Fibroblast of skin of left biceps (primary cell): ENCODE measurements at places on chromosomes 5 and 9.

DNA sequence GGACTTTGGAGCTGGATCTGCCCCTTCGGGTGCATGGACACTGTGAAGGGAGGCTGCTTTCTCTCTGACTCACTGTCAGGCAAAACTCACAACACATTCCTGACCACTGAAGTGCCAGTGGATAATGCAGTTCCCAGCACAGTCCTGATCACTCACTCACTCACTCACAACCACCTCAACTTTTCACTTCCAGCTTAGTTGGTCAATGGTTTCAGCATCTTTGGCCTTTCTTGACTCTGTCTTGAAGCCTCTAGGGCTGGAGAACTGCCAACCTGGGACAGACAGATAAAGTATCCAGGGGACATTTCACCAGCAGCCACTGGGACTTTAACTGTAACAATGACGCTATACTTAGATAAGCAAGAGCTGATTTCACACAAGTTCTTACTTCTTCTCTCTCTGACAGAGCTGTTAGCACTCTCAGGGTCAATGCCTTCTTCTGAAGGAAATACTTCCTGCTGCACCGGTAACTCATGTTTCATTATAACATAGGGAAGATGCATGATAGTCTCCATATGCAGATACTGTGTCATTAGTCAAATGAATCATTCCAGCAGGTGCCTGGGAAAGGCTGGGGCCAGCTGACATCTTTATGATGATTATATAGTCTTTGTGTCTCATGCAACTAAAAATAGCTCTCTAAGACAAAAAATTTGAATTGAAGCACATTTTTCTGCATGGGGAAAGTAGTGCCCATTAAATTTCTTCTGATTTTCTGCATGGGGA, 499.0 kb downstream of the SEMA5A start:
- no peak for DNase-seq

DNA sequence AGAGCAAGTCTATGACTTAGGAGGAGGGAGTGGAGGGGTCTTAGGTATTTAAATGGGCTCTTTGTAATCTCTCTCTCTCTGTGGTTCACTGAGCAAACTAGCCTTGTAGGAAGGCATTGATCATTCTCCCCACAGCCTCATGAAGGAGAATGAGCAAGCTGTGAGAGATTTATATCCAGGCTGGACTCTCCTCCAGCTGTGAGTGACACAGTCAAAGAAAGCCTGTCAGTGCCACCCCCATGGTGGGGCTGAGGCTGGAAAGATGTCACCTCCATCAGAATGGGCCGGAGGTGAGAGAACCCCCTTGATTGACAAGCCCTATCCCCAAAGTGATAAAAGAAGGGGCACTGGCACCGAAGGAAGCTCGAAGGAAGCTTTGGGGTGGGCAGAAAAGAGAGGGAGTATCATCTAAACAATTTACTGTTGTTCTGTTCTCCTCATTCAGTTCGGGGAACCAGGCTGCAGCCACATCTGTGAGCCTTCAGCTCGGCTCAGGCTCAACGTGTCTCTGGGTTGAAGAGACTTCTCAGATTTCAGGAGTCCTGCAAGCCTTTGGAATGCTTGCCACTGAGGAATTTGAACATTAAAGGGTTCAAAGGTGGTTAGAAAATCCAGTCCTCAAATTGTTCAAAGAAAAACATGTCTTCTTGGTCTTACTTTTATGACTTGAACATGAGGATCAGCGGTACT, 538.2 kb upstream of the ZNF462 start:
- DNase-seq, result no peak

DNA sequence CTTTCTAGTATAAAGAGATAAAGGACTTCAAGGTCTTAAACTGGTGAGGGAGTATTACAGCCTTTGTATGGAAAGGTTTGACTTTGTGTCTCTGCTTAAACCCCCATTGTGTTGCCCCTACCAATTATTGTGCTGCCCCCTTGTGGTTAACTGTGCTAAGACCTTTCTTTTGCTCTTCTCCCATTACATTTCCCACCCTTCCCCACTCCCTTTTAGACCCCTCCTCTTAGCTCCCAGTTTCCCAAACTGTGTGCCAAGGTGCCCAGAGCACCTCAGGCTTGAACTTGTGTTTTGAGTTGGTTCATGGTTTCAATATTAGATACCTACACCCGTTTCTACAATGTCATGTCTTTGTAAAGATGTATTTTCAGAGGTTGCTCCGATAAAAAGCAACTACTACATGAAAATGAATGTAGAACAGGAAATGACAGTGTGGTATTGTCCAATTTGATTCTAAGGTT, 2.9 kb downstream of the JAK2 start:
- peak; percentile 22 for DNase-seq

DNA sequence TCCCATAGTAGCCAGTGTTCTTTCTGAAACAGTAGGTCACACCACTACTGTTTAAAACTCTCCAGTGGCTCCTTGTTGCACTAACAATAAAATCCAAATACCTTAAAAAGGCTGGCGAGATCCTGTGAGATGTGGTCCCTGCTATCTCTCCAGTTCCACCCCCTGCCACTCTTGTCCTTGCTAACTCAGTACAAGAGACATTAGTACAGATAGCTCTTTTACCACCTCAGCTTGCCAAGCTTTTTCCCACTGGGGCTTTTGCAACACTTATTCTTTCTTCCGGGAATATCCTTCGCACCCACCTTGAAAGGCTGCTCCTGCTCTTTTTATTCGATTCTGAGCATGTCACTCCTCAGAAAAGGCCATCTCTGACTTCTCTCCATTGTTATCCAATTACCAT, 14.9 kb downstream of the NIPSNAP3B start:
- DNase-seq, result no peak

DNA sequence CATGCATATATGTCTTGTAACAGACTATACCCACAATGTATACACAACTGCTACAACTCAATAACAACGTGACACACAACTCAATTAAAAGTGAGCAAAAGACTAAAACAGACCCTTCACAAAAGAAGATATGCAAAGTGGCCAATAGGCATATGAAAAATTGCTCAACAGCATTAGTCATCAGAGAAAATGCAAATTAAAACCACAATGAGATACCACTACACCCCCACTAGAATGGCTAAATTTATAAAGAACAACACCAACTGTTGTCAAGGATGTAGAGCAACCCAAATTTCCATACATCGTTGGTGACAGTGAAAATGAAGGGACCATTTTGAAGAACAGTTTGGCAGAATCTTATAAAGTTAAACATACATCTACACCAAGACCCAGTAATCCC, 38.9 kb downstream of the GABRB2 start:
- DNase-seq, result no peak

GRCh38 chr5:1376981-1377380, 32.1 kb upstream of the CLPTM1L start:
- no peak for DNase-seq

DNA sequence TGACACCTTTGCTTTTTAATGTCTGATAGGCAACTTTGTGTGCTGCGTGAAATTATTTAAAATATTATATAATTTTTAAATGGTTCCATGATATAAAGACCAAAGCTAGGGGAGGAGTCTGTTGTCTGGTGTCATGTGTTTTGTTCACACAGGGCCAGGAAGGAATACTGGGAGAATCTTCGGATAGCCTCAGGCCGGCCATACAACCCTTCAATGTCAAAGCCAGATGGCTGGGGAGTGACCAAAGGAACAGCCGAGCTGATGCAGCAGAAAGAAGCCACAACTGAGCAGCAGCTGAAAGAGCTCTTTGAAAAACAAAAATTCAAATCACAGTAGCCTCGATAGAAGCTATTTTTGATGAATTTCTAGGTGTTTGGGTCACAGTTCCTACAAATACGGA, 19.2 kb downstream of the BHMT start:
- no peak for DNase-seq

- no peak for DNase-seq
These were observed 201.1 kb downstream of the SEMA5A start for GRCh38 chr5:9344751-9345240.

DNA sequence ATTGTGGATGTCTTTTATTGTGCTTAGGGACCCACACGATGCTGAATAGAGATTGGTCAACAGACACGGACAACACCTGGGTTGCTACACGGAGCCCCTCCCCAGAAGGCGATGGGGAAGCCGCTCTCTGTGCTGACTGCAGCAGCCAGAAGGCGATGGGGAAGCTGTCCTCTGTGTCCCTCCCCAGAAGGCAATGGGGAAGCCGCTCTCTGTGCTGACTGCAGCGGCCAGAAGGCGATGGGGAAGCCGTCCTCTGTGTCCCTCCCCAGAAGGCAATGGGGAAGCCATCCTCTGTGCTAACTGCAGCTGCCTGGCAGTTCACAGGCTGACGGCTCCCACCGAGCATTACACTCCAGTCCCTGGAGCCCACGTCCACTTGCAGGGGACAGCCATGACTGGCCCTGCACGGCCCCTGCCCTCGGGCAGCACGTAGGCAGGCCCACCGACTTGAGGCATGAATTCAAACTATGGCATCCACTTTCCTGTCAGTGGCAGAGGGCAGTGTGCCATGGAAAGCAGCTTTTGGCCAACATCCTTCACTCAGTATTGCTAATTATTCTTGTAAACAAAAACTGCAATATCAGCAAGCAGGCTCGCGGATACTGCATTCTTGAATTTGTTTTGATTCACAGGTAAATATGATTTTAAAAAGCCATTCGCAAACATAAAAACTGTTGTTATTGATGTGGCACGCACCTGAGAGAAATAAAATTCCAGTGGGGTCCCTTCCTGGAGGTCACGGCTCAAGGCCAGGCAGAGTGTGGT, 48.1 kb upstream of the CLPTM1L start:
- no peak for DNase-seq

DNA sequence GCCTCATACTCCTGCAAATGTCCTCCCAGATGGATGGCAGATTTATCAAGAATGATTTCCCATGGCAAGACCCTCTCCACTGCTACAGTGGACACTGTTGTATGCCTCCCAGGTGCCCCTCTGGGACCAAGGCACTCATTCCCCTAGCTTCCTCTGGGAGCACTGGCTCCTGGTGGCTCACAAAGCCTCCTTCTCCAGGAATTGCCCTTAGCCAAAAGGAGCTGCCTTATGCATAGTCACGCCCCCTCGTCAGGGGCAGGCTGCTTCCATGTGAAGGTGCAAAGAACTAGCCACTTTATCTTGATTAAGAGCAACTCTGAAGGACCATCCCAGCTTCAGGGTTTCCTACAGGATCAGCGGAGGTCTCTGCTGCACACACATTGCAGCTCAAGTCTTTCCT, 358.1 kb downstream of the CDK5RAP2 start:
- DNase-seq, result no peak

DNA sequence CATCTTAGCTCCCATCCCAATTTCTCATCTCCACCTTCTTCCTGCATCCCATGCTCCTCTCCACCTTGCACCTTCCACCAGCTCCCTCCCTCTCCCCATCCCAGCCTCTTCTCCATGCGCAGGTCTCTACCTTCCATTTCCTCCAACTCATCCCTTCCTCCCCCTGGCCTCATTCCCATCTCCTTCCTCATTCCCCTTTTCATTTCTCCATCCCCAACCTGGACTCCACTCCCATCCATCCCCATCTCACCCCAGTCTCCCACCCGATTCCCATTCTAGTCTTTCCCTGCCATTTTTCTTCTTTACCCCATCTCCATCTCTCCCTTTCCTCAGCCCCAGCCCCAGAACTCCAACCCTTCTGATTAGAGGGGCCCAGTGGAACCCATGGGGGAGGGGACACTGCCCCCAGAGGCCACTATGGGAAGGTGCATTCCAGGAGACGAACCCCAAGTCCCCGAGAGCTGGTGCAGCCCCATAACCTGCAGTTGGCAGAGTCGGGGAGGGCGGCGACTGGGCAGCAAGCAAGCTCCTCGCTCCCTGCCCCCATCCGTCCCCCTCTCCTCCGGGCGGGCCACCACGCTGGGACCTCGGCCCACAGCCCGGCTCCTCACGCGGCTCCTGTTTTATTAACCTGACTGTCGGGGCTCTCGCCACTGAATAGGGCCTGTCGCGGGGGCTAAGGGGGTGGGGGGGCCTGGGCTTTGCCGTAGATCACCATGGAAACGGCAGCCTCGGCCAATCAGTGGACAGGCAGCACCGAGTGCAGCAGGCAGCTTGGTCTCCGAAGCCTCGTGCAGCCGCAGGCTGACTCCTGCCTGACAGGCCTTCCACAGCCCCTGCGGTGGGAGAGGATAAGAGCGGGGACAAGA, 66.7 kb downstream of the PCDH1 start:
- no peak for DNase-seq

DNA sequence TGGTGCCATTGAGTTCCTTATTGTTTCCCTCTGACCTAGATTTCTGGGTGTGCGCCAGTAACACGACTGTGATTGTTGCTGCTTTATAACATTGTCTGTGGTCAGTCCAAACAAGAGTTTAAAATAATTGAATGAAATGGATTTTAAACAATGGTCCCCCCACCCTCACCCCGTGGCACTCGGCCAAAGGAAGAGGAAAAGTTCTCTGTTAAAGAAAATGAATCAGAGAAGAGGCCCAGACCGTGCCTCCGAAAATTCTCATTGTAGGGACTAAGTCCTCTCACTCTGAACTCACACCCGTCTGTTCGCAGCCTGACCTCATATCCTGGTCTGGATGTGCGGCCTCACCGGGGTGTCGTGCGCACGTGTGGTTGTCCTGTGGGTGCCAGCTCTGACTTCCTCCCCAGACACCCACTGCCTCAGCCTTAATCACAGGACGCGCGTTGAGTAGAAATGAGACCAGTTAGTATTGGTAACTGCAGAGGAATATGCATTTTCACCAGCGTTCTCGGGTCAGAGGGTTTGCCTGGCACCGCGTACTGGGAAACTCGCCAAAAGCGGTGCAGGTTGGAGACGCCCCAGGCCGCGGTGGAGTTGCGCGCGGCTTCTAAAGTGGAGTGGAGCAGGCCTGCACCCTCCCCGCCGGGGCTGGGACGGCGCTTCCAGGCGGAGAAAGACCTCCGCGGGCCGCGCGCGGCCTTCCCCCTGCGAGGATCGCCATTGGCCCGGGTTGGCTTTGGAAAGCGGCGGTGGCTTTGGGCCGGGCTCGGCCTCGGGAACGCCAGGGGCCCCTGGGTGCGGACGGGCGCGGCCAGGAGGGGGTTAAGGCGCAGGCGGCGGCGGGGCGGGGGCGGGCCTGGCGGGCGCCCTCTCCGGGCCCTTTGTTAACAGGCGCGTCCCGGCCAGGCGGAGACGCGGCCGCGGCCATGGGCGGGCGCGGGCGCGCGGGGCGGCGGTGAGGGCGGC, at the start of gene ABL1:
Gene ABL1, plus strand, starts transcription at position 884 of the 966 bp plus-strand sequence. CDS start 193 bp downstream, outside the sequence.
- DNase-seq, result no peak

- DNase-seq, result no peak
These were observed 160.9 kb upstream of the LHFPL2 start for GRCh38 chr5:78809444-78809843.

DNA sequence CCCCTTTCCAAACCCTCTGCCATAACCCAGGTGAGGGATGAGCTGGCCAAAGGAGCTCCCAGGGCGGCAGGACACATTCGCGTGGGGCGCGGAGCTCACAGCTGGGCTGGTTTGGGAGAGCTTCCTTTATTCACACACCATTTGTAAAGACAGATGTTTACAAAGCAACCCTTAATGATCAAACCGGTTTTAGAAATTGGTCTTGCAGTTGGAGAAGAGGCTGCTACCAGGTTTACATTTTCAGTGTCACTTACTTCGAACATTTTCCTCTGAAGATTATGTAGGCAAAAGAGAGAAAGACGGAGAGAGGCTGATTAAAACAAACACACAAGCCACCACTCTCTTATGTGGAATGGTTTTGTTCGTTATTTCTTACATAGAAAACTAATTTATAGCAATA, 648.7 kb downstream of the IRX1 start:
- no peak for DNase-seq
